Stimulated activated effector memory CD8-positive, alpha-beta T cell treated with anti-CD3 and anti-CD28 coated beads, Interleukin-12 subunit alpha, Interleukin-12 subunit beta, amount 100 ng/mL, for 72 hours (primary cell): ENCODE measurements at places on chromosomes 3 and 15.

- no peak for DNase-seq
These were observed 121.2 kb upstream of the NR2F2 start for GRCh38 chr15:96209285-96209735.

DNA sequence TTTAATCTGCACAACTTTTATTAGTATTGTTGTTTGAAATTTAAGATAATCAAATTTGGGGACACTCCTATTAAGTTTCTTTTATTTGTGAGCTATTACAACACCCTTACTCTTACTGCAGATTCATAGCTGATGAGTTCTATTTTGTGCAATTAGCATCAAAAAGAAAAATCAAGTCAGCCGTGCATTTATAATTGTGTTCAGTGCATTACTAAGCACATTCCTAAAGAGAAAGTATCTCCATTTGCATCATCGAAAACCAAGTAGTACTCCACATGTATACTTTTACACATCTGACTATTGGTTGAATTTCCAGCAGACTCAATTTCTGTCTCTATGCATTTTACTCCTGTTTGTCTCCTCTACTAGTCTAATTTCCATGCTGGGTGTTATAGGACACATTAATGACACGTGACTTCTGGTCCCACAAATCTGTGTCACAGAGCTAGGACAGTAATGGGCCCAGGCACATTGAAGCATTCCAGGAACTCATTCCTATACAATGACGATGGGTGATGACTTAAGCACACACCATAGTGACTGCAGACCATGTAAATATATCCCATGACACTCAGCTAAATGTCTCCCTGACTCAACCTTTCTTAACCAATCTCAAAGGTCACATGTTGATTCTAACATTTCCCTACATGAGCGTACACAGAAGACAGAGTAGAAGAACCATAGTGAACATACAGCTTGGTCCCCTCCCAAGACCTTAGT is 477.5 kb downstream of the LPP start:
- no peak for DNase-seq

DNA sequence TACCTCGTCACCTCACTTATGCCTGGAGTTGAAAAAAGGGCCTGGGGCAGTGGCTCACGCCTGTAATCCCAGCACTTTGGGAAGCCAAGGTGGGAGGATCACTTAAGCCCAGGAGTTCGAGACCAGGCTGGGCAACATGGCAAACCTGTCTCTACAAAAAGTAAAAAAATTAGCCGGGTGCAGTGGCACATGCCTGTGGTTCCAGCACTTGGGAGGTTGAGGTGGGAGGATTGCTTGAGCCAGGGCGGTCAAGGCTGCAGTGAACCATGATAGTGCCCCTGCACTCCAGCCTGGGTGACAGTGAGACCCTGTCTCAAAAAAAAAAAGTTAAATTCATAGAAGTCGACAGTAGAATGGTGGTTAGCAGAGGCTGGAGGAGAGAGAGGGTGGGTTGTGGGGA is 4.6 kb upstream of the NEIL1 start:
- DNase-seq, result no peak

GRCh38 chr15:58793862-58794261 is 22.8 kb downstream of the MINDY2 start:
- DNase-seq, result no peak

DNA sequence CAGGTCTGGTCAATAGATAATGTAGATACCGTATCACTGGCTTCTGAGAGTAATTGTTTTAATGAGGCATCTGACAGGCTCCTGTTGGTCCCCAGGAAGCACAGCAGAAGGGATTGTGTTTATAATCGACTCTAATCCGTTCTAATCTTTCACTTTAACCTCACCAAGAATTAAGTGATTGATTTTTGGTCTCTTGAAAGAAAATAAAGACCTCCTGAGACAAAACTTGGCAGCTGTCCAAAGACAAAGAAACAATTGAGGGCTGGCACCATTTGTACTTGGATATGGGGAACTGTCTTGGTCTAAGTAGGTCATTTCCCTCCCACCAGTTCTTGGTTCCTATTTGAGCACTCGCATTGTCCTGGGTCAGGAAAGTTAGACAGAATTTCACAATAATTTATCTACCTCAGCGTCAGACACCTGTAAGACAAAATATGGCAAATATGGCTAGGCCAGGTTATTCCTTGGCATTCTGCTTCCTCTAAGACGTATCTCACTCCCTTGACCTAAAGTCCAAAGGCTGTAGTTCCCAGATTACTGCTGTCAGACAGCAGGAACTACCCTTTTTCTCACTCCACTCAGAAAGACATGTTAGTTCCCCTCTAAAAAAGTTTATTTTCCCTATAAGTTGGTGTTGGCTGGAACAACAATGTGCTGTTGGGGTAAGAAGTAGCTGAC is 22.7 kb upstream of the CD96 start:
- no peak for DNase-seq

DNA sequence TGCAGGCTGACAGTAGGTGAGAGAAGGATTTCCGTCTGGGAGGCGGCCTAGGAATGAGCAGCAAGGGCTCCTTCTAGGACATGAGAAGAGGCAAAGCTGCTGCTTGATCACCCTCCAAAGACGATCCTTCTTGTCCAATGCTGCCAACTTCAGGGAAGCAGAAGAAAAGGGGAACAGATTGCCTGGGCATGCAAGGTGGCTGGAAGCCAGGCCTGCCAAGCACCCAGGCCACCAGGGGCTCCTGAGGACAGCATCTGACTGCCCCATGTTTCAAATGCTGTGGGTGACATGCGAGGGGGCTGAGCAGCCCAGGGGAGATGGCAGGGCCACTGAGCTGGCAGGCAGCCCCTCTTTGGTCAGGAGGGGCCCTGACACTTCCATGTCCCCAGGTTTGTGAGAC is 3.3 kb upstream of the GRIP2 start:
- no peak for DNase-seq

- DNase-seq, result no peak
These were observed 4.4 kb upstream of the MBNL1 start for GRCh38 chr3:152264378-152264777.

- peak; percentile 62 for DNase-seq
These were observed 7.8 kb downstream of the EIF1B start for GRCh38 chr3:40317061-40317855.

- no peak for DNase-seq
These were observed 16.0 kb downstream of the DNAJC19 start for GRCh38 chr3:180973543-180973942.

DNA sequence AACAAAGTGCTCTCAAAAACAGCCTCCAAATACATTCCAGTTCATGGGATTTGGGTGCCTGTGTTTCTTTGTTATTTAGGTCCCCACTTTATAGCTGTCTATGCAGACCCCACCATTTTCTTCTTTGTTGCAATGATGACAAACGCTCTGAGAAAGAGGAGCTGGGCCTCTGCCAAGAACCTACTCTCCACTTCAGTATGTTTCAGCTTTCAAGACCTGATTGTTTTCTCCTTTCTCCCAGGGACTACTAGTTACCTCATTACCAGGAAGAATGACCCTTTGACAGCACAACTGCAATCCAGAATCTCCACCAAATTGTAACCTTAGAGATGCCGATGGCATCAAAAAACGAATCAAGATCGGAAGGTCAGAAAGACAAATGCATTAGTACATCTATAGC is 236.8 kb downstream of the MEIS2 start:
- DNase-seq, result no peak

DNA sequence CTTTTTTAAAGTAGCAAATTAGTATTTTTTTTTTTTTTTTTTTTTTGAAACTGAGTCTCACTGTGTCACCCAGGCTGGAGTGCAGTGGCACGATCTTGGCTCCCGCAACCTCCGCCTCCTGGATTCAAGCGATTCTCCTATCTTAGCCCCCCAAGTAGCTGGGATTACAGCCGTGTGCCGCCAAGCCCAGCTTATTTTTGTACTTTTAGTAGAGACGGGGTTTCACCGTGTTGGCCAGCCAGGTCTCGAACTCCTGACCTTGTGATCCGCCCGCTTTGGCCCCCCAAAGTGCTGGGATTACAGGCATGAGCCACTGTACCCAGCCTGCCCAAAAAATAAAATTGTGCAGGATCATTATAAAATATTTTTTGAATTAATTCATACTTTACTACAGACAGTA is 272.2 kb upstream of the UBE2E1 start:
- no peak for DNase-seq

GRCh38 chr3:32872487-32873382 is 54.9 kb downstream of the TRIM71 start:
- no peak for DNase-seq

DNA sequence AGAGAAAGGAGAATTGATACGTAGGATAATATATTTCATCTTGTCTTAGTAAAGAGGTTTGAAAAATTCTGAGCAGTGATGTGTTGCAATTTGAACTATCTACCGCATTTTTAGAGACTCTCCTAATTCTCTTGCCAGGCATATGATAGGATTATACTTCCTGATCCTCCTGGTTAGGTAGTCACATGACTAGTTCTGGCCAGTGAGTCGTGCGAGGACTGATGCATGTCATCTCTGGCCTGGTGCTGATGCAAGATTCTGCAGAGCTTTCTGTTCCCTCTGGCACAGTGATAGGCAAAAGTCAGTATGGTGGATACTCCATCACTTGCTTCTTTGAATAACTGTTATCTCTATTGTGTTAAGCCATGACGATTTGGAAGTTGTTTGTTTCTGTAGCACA is 277.6 kb upstream of the NAALADL2 start:
- no peak for DNase-seq

DNA sequence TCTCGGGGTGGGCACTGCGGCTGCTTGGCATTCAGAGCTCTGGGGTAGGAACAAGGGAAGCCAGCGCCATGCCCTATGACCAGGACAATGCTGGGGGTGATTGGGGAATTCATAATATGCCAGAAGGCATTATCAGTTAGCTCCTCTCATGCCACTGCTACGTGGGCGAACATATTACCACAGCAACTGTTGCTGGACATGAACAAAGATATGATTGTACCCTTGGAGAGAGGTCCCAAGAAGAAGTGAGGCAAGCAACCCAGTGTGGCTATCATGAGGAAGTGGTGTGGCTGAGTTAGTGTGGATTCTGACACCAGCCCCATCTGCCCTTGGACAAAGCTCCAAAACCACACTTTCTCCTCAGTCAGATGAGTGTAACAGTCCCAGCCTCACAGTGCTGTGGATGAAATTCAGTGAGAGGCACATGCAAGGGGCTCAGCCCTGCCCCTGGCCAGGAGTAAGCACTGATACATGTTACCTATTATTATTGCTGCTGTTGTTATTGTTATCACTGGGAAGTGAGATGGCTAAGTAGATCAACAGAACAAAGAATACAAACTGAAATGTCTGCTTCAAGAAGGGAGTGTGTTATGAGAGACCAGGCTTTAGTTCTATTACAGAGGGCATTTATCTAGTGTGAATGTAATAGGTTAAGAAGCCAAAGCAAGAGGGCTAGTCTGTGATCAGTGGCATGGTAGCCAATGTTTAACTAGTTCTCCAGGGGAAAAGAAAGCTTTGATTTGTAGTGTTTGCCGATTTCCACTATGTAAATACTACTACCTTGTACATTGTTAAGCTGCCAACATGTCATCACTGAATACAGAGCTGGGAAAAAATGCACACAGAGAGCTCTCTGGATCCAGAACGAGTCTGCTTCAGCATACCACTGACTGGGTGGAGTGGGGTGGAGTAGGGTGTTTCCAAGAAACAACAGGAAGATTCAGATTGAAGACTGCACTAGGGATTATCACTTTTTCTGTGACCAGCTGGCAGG is 222.3 kb upstream of the EIF1B start:
- no peak for DNase-seq

DNA sequence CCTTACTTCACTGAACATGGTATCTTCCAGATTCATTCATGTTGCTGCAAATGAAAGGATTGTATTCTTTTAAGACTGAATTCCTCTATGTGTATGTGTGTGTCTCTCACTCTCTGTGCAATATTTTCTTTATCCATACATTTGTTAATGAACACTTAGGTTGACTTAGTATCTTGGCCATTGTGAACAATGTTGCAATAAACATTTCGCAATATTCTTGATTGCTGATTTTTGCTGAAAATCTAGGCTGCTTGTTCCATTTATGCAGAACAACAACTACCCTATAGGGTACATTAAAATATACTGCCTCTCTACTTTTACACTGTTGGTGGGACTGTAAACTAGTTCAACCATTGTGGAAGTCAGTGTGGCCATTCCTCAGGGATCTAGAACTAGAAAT is 732.4 kb downstream of the CADM2 start:
- DNase-seq, result no peak

GRCh38 chr3:2770451-2770850 is 339.7 kb downstream of the IL5RA start:
- no peak for DNase-seq

DNA sequence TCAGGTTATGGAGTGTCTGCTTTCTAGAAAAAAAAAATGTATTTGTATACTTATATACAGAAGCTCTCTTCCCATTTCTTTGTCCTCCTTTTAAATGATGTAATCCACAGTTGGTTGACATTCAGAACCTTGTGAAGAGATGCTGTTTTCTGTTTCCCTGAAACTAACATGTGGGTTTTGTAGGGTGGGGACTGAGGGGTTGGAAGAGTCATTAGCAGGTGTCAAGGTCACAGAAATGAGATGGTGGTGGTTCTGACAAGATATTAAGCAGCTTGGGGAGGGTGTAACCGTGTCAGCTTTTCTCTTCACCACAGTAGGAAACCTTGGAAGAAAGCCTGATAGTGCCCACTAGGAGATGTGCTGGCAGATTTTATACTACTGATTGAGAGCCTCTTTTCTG is 2.4 kb downstream of the RASA2 start:
- no peak for DNase-seq

DNA sequence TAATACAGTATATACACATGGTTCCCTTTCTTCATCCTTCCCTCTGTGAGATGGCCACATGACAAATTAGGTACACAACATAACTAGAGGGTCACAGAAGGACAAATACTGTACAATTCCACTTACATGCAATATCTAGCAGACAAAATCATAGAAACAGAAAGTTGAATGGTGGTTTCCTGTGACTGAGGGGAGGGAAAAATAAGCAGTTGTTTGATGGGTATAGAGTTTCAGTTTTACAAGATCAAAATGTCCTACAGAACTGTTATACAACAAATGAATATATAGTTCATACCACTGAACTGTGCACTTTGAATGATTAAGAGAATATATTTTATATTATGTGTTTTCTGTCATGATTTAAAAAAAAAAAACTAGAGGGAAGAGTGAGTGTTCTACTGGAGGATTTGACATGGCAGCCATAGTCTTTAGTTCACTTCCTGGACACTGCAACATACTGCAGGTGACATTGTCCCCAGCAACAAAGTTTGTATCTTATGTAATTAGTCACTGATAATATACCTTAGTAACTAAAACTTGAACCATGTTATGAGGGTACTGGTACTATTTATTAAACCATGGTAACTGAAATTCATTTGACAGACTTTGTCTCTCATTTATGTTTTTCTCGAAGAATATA is 37.2 kb downstream of the CCDC54 start:
- DNase-seq, result no peak

GRCh38 chr15:22978691-22979237 is 1.4 kb downstream of the CYFIP1 start:
- DNase-seq, result peak; percentile 3

DNA sequence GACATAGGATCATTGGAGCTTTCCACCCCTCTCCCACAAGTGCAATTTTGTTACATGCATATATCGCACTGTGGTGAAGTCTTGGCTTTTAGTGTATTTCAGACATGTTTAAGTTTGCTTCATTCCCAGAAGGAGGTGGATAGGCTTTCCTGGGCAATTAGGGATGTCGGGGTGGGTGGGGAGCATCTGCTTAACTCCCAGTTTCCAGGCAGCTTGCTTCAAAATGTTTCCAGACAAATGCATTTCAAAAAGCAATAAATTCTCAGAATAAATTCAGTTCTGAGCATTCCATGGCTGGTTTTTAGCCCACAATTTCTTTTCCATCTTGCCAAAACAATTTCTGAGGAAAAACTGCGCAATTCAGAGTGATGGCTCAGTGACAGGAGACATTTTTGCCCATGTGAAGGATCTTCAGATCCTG is 227.7 kb upstream of the ZPLD1 start:
- no peak for DNase-seq
